Germinal center (tissue), 1 donor: ENCODE measurements at places on chromosomes 5 and 9.

DNA sequence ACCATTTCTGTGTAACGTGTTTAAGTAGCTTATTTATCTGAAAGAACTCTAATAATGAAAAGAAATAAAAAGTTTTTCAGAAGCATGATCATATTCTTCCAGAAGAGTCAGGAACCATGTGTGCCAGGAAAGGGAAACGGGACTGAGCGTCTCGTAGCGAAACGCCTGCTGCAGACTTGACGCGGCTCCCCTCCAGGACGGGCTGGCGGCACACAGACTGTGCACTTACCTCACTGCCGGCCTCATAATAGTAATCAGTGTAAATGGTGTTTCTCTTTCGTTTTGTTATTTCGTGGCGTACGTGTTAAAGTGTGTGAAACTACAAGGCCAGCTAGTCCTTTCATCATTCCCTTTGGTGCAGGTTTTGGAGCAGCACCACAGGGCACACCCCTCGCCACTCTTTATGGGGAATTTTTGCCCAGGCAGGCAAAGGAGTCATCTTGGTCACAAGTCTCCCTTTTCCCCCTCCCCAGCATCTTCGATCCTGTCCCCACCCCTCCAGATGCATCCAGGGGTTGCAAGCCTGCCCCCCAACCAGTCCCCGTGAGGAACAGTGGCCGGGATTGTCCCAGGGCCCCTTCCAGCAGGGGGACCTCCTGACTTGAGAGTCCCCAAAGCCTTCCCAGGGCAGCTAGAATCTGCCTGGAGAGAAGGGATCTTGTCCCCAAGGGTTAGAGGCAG is 233.1 kb downstream of the FANCC start:
- DNase-seq = no peak

DNA sequence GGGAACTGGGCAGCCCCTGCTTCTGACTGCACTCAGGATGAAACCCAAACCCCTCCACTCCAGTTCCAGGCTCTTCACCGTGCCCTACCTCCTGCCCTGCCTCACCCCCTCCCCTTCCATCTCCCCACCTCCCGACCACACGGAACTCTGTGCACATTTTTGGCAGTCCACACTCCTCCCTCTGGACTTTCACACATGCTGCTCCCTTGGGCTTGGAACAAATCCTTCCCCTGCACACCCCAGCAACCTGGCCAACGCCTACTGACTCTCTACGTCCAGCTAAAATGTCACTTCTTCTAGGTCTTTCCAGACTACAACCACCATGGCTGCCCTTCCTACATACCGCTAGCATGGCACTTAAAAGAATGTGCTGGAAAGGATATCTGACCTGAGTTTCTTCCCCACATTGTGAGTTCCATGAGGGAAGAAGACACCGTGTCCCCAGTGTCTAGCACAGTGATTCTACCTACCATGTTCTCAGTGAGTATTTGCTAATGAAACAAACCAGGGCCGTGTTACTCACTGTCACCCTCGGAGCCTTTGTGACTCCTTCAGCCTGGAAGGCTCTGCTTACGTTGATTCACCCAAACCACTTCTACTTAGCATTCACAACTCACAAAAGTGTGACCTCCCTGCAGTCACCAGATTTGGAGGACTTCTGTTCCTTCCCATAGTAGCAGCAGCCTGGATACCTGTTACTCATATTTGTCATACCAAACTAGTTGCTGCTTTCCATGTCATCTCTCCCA is 18.7 kb downstream of the RETREG1 start:
- no peak for DNase-seq

DNA sequence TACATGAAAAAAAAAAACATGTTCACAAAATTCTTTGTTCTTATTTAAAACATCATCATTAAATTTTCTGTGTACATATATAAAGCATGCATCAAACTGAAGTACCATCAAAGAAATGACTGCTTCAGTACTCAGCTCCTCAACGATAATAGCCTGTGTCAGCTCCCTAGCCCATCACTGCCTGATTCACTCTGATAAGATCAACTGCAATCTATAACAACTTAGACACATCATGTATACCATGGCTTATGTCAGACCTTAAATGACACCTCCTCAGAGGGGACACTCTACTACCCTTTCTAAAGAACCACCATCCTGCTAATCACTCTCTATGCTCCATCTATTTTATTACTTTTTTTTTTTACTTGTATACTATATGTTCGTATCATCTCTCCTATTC is 200.5 kb upstream of the TLE4 start:
- DNase-seq = no peak

DNA sequence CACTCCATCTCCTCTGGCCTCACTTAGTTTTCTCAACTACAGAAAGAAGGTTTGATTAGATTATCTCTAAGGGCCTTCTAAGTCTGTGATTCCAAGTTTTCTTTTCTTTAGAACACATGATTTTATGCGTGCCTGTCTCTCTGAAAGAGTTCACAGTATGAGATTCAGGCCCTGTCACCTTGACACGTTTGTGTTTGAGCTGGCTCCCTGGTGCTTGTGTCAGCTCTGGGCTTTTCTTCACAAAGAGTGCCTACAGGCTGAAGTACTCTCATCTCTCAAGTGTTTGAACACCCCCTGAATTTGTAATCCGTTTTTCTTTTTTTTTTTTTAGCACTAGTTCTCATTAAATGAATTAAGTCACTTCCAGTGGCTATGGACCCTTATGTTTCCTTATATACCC is 306.9 kb upstream of the C9orf72 start:
- no peak for DNase-seq

DNA sequence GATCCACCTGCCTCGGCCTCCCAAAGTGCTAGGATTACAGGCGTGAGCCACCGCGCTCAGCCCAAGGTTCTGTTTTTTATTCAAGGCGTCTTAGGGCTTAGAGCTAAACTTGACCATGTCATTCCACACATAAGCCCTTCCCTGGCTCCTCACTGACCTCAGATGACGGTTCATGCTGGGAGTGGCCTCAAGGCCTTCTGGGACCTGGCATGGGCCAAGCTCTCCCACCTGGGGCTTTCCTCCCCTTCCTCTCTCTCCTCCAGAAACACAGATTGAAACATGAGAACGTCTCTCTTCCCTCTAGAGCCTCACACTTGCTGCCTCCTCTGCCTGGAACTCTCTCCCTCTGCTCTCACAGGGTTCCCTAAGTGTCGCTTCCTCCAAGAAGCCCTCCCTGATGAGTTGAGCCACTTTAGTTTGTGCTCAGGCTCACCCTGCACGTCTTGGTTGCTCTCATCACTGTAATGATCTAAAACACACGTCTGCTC is 155.6 kb upstream of the IER5L start:
- no peak for DNase-seq

- peak; percentile 20 for DNase-seq
Measured at GRCh38 chr9:138053321-138053868, 175.8 kb downstream of the CACNA1B start.

DNA sequence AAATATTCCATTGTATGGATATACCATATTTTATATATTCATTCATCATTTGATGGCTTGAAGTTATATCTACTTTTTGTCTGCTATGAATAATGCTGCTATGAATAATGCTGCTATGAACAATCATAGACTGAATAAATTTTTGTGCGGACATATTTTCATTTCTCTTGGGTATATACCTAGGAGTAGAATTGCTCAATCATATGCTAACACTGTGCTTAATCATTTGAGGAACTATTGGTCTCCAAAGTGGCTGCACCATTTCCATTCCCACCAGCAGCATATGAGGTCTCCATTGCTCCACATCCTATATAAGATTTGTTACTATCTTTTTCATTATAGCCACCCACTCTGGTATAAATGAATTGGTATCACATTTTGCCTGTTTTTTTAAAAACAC is 18.3 kb upstream of the TEK start:
- DNase-seq = no peak

GRCh38 chr5:173498286-173498685 is 118.2 kb downstream of the BOD1 start:
- DNase-seq = no peak

GRCh38 chr5:25892211-25892610 is 1146.2 kb downstream of the CDH9 start:
- DNase-seq = no peak

- DNase-seq = no peak
Measured at GRCh38 chr5:14244721-14245120, 101.6 kb downstream of the TRIO start.

- no peak for DNase-seq
Measured at GRCh38 chr5:132054697-132055440, 5.6 kb upstream of the IL3 start.

GRCh38 chr5:139649082-139649991 is 1.2 kb downstream of the CXXC5 start:
- DNase-seq = peak; percentile 66

- DNase-seq = no peak
Measured at GRCh38 chr5:68673823-68674180, 420.0 kb upstream of the SLC30A5 start.

GRCh38 chr9:20566401-20566800 is 55.9 kb downstream of the MLLT3 start:
- no peak for DNase-seq

DNA sequence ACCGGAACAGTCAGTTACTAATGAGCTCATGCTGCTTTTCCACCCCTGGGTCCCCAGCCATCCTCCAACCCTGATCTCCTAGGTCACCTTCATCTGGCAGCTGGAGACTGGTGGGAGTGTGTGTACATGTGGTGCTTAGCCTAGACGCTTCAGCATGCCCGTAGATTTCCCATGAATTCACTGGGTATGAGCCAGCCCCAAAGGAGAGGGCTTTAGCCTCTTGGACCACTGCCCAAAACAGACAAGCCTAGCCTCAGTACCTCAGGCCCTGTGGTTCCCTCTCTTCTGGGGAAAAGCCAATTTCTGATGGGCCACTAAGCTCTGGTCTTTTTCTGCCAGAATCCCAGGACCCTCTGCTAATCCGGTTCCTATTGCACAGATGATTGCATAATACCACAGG is 48.0 kb upstream of the ASTN2 start:
- DNase-seq = no peak

DNA sequence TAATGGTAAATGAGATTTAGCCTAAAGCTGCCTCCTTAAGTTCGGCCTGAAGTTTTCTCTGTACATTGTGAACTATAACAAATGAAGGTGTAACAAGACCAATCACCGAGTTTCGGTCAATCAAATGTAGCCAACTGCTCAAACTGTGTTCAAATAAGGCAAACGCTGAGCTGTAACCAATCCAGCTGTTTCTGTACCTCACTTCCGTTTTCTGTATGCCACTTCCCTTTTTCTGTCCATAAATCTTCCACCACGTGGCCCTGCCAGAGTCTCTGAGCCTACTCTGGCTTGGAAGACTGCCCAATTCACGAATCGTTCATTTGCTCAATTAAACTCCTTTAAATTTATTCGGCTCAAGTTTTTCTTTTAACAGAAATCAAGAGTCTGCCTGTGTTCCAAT is 193.5 kb upstream of the KLF9 start:
- no peak for DNase-seq

- no peak for DNase-seq
Measured at GRCh38 chr5:137792303-137792702, 38.1 kb upstream of the HNRNPA0 start.

GRCh38 chr5:153571162-153571561 is 80.7 kb downstream of the GRIA1 start:
- no peak for DNase-seq

DNA sequence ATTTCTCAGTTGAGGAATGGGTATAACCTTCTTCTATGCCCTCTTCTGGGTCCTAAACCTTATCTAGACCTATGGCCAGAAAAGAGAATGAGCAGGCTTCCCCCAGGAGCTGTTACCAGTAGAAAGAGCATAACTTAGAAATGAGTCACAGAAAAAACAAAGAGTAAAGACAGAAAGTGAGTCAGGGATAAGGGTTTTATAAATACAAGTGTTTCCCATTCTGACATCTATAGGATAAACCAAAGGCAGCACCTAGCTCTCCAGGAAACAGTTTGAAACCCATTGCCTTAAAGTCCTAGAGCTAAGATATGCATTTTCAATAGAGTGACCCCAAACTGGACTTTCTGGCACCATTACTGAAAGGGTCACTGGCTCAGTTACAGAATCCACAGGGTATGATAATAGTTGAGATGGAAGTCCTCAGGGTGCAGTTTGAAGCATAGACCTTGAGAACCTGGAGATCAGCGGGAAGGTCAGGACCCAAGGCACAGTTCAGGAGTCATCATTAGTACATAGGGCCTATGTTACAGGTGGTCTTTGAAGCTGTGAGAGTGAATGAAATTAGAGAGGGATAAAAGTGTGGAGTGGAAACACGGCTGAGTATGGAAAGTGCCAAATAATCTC is 42.7 kb upstream of the LIFR start:
- no peak for DNase-seq

DNA sequence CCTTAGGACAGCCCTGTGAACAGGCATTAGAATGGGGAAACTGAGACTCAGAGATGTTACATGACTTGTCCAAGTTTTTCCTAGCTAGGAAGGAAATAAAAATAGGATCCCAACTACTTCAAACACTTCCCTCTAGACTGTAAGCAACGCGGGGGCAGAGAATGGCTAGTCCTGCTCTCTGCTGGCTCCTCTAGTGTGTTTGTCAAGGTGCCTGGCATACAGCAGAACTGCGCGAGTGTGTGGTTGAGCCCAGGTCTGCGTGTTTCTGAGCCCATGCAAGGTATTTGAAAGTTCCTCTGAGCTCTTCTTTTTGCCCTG is 152.5 kb downstream of the MACROH2A1 start:
- no peak for DNase-seq

GRCh38 chr5:8954801-8955200 is 591.1 kb downstream of the SEMA5A start:
- no peak for DNase-seq

DNA sequence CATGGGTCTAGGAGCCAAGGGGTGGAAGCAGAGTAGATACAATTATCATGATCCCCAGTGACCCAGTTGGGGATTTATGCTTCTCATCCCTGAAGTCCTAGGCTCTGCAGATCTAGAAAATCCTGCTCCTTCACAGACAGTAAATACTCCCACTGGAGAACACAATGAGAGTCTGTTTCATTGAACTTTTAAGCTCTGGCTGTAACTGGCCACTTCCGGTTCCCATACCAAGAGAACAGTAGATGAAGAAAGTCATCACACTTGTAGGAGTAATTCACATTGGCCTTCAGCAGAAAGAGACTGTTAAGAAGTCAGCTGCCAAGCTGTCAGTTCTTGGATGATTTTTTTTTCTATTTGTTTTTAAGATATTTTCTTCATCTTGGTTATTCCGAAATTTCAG is 597.1 kb downstream of the ACTL7B start:
- DNase-seq = no peak

DNA sequence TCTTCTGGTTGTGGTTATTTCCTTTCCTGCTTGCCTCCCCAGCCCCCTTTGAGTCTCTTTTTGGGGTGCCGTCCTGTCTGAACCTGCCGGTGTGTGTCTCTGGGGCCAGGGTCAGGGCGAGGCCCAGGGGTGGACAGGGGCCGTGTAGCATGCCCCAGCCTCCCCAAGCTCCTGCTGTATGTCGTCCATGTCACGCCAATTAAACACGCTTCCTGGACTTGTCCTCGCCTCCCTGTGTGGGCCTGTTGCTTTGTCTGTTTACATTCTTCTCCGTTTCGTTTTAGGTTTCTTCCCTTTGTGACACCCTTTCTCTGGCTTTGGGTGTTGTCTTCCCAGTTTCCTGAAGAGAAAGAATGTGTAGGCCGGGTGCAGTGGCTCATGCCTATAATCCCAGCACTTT is 28.5 kb upstream of the HMCN2 start:
- no peak for DNase-seq

GRCh38 chr9:77677957-77678535 is 29.9 kb upstream of the GNA14 start:
- no peak for DNase-seq
